ENCODE measurements at places on chromosomes 7 and 10.

- DNase-seq: no peak
Observed at GRCh38 chr7:77310982-77311381, 105.2 kb downstream of the GSAP start.

DNA sequence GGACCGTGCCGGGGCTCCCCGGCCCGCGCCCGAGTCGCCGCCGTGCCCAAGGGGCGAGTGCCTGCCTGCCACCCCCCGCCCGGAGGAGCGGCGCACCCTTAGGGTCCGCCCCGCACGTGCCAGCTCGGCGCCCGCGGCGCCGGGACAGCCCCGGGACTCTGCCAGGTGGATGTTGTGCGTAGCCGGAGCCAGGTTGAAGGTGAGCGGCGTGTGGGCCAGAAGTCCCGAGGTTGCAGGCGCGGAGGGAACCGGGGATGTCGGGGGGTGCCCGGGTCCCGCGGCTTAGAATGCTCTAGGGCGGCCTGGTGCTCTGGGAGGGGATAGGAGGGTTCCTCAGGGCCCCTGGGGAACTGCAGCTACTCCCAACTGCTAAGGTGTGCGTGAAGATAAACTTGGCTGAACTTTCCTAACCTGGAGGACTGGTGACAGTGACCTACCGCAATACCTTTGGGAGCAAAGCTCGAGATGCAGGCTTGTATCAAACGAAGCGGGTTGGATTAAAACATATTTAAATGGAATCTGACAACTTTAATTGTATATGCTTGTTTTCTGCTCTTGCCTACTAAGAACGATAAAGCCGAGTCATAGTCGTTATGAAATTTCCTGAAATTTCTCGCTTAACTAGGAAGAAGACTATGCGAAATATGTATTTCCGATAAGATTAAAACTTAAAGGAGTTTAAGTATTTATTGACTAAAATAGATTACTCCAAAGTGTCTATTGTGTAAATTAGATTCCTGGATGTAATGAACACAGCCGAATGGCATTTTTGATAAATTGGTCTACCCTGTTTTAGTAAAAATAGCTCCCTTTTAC, at the start of gene CUX1:
Gene CUX1 (plus strand): TSS at position 156 of the 816 bp plus-strand sequence. CDS start 14 bp downstream, at position 170.
- peak; percentile 46 for DNase-seq

DNA sequence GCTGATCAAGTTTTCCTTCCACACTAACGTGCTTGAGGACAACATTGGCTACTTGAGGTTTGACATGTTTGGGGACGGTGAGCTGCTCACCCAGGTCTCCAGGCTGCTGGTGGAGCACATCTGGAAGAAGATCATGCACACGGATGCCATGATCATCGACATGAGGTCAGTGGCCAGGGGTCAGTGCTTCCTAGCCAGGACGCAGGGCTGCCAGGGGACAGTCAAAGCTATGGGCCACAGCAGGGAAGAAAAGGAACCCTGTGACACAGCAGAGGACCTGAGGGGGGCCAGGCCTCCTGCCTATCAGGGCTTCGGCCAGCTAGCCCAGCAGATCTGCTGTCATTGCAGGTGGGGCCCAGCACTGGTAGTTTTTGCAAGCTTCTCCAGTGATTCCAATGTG, 5.2 kb downstream of the RBP3 start:
- no peak for DNase-seq

DNA sequence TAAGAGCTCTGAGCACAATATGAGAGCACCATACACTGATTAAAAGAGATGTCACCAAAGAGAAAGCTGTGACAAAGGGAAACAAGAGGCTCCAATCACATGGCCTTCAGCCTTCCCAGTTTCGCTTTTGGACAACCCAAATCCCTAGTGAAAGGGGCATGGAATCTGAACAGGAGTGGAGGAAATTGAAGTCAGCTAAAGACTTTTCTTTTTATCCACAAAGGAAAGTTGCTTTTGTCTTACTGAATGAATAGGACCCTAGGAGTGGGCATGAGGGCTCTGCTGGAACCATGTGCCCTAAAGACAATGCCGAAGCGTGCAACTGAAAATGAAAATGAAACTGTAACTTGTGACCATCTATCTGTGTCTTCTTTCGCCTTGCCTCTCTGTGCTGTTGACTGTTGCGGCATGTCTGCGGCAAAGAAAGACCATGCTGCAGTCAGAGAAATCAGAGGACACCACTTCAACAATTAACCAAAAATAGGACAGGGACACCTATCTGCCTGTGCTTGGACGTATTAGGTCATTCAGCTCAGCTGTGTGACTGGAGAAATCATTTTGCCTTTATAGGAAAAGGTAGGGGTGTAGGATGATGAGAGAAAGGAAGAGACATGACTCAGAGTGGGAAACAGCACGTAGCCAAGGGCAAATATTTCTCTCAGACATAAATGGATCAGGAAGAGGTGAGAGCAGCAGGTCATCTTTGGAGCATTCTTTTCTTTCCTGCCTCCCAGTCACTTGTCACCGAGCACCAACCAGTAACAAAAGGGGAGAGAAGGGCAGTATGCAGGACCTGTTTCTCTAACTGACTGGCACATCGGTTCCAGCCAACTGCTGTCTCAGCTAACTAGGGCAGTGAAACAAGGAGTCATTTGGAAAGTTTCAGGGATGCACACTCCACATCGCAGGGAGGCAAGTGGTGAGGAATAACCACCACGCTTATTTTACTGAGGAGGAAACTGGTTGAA, 12.3 kb downstream of the CAV2 start:
- peak; percentile 92 for DNase-seq

DNA sequence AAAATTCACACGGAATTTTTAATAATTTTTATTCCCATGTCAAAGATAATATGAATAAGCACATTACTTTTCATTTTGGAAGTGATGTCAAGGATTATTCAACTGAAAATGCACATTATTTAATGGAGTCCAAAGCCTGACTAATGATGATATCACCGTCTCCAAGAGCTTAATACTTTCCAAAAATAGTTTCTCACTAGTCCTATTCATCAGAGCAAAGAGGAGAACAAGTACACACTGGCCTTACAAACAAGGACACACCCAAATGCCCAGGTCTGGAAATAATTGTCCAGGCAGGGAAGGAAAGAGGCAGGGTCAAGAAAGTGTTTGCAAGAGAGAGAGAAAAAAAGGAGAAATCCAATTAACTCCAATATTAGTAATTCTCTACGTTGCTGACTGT, 216.8 kb upstream of the CCDC6 start:
- peak; percentile 17 for DNase-seq

GRCh38 chr7:2851497-2851896, 7.4 kb upstream of the GNA12 start:
- no peak for DNase-seq

DNA sequence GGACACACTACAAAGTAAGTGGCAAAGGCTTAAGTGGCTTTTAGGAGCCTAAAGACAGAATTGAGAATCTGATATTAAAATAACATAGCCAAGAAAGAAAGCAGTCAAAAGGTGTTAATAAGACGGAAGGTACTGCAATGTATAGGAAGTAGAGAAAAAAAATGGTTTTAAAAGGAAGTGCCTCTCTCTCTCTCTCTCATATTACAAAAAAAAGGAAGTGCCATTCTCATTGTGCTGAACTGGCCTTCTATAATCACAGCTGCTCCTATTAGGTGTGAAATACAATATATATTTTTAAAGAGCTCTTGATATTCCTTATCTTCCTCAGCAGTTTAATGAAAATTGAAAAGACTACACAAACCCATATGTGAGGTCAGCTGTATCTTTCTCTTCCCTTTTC, 199.4 kb upstream of the NPVF start:
- DNase-seq: no peak

- no peak for DNase-seq
Observed at GRCh38 chr10:31359979-31360378, 41.0 kb downstream of the ZEB1 start.

GRCh38 chr7:44615149-44615611, 8.8 kb downstream of the OGDH start:
- DNase-seq: peak; percentile 80

DNA sequence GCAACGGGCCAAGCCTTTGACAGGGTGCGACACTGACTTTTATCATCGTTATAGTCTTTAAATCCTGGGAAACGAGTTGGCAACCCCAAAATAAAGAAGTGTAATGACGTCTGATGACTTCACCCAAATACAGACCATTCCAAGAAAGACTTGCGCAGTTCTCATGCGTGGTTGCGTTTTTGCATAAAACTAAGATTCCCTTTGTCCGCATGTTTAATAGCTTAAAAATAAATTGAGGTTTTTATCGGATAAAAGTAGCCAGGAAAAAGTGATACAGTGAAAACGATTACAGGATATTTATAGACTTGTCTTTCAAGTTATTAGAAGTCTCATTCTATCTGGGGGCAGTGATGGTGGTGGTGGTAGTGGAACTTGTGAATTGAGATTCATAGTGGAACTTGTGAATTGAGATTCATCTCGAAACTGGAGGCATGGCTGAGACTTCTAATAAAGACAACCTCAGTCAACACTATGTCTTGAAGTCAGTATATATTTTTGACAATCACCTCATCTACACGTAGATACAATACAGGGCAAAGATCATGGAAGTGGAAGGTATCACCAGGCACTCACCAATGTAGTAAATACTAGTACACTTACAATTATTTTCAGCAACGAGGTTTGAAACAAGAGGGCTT, 1.2 kb upstream of the NAMPT start:
- DNase-seq: no peak

- no peak for DNase-seq
Observed at GRCh38 chr7:36367561-36368077, 22.0 kb upstream of the ANLN start.

- no peak for DNase-seq
Observed at GRCh38 chr10:81548160-81548559, 326.8 kb upstream of the NRG3 start.

DNA sequence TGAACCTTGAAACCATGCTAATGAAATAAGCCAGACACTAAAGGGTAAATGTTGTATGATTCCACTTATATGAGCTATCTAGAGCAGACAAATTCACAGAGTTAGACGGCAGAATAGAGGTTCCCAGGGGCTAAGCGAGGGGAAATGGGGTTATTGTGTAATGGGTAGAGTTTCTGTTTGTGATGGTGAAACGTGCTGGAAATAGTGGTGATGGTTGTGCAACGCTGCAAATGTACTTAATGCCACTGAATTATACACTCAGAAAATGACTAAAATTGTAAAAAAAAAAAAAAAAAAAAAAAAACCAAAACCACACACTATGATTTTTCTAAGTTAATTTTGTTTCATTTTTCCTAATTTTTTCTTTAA, 30.0 kb downstream of the SFXN4 start:
- DNase-seq: no peak

DNA sequence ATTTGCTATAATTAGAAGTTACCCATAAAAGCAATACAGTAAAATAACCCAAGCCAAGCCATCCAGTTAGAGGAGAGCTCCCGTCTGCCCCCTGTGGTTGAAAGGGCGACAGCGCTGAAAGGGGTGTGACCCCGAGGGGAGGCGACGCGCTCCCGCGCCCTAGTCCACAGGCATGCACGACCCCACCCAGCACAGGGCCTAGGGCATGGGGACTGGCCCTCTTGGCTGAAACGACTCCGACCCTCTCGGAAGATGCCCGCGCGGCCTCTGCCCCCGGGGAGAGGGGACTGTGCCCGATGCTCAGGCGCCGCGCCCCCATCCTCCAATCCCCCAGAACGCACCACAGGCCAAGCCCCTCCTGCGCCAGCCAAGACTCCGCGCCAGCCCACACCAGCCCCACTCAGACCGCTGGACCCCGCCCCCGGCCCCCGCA, 64.0 kb downstream of the CSGALNACT2 start:
- peak; percentile 33 for DNase-seq

DNA sequence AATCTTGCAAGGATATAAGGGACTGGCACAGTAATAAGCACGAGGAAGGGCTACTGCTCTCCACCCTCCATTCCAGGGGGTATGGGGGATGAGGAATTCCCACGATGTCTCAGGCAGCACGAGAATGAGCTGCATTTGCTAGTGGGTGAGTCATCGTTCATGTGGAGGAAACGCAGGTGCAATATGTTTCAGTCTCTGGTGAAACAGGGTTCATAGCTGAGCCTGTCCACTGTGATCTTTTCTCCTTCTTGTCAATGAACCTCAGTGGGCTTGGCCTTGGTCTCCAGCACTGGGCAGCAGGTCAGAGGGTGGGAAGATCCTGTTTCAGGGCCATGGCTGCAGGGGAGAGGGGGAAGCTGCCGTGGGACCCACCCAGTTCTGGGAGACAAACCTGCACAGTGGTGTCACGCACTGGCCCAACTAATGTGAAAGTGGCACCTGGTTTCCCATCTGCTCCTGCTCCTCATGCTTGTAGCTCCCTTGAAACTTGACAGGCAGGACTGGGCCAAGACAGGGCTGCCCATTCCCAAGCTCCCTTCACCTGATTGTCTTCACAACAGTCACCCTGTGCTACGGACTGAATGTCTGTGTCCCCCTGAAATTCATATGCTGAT, 181.9 kb downstream of the USP6NL start:
- DNase-seq: peak; percentile 11

DNA sequence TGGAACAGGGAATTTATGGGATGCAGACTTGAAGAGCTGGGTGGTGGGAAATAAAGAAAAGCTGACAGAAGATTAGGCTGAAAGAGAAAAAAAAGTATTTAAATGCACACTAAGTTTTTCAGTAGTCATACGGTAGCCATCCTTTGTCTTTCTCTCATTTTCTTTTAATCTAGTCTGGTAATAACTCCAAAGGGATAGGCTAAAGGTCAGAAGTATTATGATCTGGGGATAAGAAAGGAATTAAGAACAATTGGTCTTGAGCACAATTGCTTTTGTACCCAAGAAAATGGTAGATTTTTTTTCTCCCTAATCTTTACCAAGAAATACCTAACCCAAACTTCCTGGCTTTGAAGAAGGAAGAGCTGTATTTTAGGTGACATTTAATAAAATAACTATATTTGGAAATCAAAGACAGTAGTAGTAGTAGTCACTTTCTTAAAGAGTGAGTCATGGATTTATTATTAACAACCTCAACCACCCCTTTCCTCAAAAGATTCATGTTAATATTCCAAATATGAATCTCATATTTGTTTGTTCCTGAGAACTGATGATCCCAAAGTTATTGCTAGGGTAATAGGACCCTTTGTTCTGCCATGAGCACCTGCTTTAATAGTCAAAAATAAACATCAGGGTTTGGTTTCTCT, 120.2 kb upstream of the ODAD2 start:
- no peak for DNase-seq

DNA sequence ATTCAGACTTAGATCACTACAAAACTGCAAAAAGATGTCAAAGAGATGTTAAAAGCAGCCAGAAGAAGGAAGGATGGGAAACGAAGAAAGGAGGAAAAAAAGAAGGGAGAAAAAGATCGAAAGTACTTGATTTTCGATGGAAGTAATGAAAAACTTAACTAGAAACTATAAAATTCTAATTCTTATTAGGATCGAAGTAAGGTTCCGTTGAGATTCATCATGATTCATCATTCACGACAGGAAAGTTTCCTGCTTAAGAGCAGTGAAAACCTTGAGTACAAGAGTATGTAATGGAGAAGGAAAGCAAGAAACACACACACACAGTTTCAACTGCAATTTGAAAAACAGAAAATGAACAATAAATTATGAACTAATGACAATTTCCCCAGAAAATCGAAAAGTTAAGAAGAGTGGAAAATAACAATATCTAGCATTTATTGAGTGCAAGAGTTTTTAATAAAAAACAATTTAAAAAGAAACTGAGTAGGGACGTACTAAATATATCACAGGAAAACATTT, 1.1 kb upstream of the ING3 start:
- DNase-seq: peak; percentile 41

- no peak for DNase-seq
Observed at GRCh38 chr10:122060250-122060649, 71.3 kb downstream of the TACC2 start.

GRCh38 chr7:36985316-36985715, 261.0 kb upstream of the AOAH start:
- DNase-seq: no peak

- DNase-seq: peak; percentile 34
Observed at GRCh38 chr10:63553031-63553430, 31.8 kb downstream of the REEP3 start.

All from Daoy (cell line).